A549 (cell line): ENCODE measurements at places on chromosomes 7 and 10.

- DNase-seq = no peak
Measured at GRCh38 chr7:27735165-27735564, 4.8 kb upstream of the TAX1BP1 start.

- no peak for DNase-seq
Measured at GRCh38 chr7:141115965-141116364, 42.1 kb downstream of the TMEM178B start.

DNA sequence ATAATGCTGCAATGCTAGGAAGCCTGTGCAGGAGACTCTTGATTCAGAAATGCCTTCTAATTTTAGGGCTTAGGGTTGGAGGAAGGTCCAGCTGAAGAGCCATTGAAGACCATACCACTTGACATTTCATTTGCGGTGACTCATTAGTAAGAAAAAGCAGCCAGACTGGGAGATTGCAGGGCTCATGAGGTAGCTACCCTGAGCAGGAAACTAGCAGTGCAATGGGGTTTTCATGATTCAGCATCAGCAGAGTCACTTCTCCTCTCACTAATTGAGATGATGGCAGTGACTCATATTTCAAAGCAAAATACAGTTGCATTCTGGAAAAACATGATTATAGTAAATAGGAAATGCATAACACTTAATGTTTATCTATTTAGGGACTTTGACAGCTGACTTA, 434.1 kb downstream of the DNAJB9 start:
- DNase-seq = no peak

- no peak for DNase-seq
Measured at GRCh38 chr7:15832996-15833395, 146.5 kb upstream of the MEOX2 start.

- no peak for DNase-seq
Measured at GRCh38 chr7:5222841-5223411, 32.9 kb downstream of the WIPI2 start.

DNA sequence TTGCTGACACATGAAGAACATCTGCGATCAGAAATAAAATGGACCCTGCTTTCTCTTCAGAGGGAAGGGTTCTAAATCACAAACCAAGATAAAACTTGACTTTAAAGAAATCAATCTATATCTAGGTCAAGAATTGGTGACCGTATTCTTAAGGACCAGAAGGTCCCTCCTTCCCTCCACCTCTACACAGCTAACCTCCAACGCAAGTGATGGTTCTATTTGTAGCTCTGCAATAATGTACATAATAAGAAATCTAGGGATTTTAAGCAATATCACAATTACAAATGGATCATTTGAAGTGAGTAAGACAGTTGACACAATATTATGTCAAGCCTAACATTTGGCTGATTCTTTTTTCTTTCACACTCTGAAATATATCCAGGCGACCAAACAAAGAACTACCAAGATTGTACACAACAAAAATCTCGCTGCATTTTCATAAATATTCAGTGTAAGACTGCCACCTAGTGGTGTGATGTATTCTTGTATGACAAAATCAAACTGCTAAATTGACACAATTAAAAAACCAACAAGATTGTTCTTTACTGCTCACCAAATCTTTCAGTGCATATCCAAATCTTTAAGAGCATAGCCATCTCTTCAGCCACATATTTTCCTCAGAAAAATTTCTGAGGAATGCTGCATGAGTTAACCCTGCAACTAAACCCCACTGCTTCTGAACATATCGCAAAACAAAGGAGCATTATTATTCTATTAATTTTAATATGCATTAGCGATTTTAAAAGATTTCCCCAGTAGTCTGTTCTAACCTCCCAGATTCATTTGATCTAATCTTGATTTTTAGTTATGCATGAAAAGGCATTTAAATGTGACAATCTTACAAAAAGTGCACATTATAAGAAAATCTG, 44.5 kb downstream of the ICA1 start:
- peak; percentile 69 for DNase-seq

GRCh38 chr7:92794391-92794790, 42.0 kb downstream of the CDK6 start:
- no peak for DNase-seq

DNA sequence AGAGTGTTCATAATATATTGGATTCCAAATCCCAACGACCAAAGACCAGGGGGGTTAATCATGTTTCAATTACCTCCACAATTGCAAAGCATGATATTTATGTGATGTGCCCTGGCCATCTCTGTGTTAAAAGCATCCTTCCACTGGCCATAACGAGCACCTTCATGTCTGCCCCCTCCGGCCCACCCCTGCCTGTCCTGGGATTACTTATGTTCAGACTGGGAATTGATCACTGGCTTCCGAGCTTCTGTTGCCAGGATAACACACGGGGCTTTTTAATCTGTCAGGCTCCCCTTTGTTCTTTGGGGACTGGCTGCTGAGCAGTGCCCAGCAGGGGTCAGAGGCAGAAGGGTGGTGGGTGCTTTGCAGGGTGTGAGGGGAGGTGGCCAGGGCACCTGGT, 13.7 kb upstream of the CHST15 start:
- no peak for DNase-seq

- no peak for DNase-seq
Measured at GRCh38 chr7:111014079-111014478, 76.8 kb upstream of the LRRN3 start.

GRCh38 chr7:80088705-80089104, 45.9 kb upstream of the GNAI1 start:
- DNase-seq = no peak

DNA sequence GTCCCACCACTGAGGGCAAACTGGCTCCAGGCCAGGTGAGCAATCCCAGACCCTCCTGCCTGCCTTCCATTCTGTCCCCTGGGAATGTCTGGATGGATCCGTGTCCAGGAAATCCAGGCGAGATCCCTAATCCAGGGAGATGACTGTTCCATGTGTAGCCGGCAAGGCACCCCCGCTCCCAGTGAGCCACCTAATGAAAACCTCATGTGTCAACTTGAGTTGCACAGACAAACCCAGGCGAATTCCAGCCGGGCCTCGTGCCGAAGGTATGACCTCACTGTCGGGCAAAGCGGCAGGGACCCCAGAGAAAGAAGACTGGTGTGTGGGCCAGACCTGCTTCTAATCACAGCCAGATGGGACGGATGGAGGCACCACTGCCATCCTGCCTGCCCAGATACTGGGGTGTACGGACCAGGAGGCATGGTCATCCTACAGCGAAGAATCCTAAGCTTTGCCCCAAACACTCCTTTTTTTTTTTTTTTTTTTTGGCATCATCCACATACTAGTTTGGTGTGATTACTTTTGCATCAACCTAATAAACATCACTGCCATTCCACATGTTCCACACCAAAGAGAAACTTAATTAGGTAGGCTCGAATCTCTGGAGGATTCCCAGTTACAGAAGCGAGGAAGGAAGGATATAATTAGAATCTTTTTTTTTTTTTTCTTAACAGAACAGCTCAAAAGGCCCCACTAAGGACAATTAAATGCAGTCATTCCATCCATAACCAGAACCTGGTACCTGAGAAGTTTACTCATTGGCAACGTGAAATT, 313.1 kb downstream of the CALN1 start:
- no peak for DNase-seq

DNA sequence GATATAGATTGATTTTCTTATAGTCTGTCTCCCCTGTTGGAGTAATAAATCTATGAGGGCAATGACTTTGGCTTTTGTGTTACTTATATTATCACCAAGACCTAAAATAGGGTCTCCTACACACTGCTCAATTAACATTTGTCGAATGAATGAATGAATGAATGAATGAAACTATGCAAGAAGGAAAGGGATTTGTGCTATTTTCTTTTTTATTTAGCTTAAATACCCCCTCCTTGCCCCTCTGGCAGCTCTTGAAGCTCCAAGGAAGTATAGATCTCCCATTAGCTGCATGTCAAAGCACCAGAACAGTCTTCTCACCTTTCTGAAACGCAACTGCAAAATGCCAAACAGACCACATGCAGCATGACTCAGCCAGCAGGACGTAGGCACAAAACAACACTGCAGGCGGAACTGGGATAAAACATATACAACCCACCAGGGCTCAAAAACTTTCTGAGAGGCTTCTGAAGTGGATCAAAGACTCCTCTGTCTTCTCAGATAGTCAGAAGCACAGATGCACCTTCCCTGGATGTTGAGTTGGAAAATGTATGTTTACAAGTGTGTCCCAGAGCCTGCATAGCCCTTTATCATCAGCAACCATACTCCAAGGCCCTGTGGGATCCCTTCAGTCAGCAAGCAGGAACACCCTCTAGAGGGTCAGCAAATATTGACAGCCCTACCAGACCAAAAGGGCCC, 187.8 kb downstream of the NPSR1 start:
- DNase-seq = peak; percentile 26

GRCh38 chr10:11578802-11579255, 32.6 kb downstream of the USP6NL start:
- no peak for DNase-seq

DNA sequence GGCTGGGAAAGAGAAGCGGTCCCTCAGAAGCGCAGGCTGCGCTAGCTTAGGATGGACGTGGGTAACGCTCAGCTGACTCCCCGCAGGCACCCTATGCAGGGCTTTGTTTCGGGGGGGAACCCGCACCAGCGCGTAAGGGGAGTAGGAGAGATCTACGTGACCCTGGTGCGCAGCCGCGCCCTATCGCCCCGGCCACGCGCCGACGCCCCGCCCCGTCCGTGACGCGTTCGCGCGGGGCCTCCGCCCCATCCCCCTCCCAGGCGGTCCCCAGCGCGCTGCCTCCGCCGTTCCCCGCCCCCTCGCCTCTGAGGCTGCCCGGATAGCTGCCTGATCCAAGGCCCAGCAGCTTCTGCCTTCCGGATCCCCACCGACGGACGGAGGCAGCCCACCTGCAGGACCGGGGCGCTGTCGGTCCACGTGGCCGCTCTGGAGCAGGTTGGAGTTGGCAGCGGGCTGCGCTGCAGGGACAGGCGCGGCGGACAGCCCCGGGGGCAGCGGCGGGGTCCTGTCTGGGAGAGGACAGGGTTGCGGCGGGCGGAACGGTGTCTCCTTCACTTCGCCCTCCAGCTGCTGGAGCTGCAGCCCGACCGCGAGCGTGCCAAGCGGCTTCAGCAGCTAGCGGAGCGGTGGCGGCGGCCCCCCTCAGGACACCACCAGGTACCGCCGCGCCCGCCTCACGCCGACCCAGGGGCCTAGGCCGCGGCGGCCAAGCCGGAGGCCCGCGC, at the start of gene VDAC2:
VDAC2 (plus strand) TSS at position 515 of the 725 bp plus-strand sequence. CDS start 363 bp downstream, outside the sequence.
- DNase-seq = peak; percentile 93

- DNase-seq = no peak
Measured at GRCh38 chr7:49776994-49777393, 3.6 kb downstream of the VWC2 start.

DNA sequence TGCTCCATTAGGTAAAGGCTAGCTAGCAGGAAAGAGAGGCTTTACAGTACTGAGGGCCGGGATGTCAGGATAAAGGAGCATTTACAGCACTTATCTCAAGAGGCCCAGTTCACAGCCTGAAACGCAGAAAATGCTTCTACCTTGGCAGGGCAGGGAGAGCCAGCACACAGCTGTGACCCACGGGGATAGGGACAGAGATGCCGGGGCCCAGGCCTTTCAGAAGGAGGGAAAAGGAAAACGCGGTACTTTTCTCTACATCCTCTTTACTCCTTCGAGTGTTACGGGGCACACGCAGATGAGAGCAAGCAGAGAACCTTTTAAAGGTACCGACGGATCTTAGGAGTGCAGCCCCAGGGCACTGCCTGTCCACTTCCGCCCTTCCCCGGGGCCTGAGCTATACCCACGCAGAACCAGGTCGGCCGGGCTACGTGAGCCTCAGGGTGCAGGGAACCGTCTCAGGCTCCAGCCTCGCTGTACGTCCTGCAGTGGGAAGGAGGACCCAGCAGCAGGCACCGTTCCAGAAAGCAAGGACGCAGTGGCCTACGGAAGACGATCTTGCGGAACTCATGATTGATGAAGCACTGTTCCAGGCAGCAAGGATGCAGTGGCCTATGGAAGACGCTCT, 232.3 kb downstream of the ELFN1 start:
- DNase-seq = no peak

GRCh38 chr10:112634096-112634830, 187.2 kb downstream of the VTI1A start:
- no peak for DNase-seq

GRCh38 chr10:93309062-93309461, 173.1 kb downstream of the MYOF start:
- peak; percentile 32 for DNase-seq

GRCh38 chr7:151083071-151083823, at the start of gene TMUB1:
Gene TMUB1 (minus strand): TSS chr7:151083493. CDS start chr7:151082563, 930 bp downstream.
- DNase-seq = peak; percentile 67

DNA sequence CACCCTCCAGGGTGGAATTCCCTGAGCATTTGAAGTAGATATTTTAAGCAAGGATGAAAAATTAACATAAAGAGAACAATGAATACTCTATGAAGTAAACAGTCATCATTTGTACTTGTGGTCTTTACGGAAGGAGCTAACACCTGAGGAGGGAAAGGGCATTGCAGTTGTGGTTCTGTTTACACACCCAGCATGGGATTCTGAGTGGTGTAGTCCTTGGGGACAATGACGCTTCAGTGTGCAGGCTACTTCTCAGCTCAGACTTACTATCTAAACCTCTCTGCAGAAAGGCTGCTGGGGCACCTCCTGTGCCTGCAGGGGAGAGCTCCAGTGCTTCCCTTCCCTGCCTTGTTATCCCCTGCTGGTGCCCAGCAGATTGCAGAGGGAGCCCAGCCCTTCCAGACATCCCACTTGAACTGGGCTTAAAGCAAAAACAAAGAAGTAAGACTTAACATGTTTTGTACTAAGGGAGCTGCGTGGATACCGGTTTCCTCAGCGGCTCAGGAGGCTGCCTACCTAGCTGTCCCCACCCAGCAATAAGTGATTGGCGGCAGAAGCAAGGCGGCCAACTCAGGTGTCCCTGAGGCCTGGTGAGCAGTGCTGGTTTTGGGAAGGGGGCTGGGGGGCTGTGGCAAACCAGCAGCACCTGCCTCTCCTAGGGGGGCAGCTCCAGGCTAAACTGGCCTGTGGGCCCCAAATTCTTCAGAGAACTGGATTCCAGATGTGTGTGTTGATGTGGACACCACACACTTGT, 89.1 kb downstream of the CELF2 start:
- no peak for DNase-seq

GRCh38 chr10:79140085-79140793, 71.5 kb downstream of the ZMIZ1 start:
- no peak for DNase-seq

GRCh38 chr10:120542591-120542990, 85.6 kb downstream of the PLPP4 start:
- no peak for DNase-seq

DNA sequence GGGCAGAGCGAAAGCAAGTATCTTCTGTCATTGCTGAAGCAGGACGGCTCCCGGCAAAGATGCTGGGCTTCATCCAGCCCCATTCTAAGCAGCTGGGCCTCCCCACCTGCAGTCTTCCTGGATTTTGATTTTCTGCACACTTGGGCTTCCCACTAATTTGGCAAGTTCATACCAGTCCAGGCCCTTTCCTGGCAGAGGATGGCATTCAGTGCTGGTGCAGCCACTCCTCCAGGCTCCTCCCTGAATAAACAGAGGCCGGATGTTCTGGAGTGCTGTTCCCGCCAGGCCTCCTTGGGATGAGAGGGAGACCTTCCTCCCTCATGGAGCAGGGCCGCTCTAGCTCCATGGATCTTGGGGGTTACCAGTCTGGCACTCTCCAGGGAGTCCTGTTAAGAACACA, 3.4 kb downstream of the BAG3 start:
- DNase-seq = peak; percentile 56

- DNase-seq = peak; percentile 36
Measured at GRCh38 chr7:85733169-85733915, 546.5 kb upstream of the SEMA3D start.
